ENCODE measurements at places on chromosomes 1 and 21.

- DNase-seq: peak; percentile 58
Measured at GRCh38 chr21:39263372-39263771, 50.1 kb downstream of the BRWD1 start.

- DNase-seq: no peak
Measured at GRCh38 chr1:6815726-6816125, 30.5 kb downstream of the CAMTA1 start.

DNA sequence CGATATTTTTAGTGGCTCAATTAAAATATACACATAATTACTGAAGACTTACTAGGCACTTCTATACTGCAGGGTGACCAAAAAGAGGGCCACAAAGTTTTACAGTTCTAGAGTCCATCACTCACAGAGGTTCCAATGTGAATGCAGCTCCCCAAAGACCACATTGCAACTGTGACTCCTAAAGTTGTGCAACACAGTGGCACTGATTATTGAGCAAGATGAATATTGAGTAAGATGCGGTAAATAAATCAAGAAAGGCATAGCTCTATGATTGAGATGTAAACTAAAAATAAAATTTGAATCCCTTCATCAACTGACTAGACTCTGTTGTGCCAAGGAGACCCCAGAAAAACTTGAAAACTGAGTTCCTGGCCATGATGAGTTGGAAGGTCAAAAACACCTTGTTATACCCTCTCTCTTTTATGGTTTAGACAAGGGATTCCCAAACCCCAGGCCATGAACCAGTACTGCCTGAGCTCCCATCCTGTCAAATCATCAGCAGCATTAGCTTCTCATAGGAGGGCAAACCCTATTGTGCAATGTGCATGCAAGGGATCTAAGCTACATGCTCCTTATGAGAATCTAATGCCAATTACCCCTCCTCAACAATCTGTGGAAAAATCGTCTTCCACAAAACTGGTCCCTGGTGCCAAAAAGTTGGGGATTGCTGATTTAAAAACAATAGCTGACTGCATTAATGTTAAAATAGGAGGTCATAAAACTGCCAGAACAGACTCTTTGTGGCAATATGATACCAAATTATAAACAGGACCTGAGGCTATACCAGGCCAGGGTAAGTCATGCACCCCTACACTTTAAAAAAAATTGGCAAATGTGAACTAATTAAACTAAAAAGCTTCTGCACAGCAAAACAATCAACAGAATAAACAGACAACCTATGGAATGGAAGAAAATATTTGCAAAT lies 94.3 kb downstream of the ADGRL4 start:
- peak; percentile 65 for DNase-seq

- DNase-seq: no peak
Measured at GRCh38 chr21:14602382-14602958, 56.4 kb upstream of the SAMSN1 start.

DNA sequence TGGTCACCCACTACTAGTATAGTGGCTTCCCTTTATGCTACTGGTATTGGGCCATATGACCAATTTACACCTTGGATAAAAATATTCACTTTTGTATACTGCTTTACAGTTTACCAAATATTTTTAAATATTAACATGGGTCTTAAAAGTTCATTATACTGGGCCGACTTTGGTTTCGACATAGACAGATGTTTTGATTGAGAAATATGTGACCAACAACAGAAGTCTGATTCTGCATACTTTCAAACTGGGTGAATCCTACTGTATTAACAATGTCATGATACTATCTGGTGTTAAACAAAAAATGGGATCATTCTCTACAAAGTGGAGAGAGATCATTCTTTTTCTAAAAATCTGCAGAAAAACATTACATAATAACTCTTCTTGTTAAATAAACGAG lies 134.8 kb downstream of the AKT3 start:
- DNase-seq: peak; percentile 39

DNA sequence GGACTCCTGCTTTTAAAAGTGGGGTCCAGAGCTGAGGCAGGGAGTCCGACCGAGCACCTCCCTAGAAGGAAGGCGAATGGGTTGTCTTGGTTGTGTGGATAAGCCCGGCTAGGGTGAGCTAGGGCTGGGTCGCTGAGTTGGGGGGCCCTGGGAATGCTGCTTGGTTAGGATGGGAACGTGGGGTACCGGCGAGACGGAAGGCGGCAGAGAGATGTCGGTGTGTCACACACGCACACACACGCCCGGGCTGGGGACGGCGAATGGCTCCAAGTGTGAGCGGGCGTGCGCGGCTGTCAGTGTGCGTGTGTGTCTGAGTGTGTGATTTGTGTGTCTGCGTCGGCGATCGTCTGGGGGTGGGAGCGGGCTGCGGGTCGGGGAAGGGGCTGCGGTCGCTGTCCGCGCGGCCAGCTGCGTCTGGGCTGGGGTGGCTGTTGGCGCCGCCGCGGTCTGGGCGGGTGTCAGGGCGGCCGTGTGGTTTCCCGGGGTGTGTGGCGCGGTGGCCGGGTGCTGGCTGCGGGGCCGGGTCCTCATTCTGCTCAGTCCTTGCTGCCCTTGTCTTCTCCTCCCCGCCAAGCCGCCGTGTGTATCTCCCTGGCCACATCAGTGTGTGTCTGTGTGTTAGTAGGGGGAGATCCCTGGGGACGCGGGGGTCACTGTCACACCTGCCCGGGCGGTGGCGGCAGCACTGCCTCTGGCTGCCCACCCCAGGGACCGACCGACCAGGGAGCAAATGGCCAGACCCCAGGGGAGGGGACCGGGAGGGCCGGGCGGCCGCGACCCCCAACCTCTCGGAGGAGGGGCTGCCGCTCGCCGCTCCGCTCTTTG lies 1.1 kb downstream of the EFNA3 start:
- DNase-seq: peak; percentile 47

DNA sequence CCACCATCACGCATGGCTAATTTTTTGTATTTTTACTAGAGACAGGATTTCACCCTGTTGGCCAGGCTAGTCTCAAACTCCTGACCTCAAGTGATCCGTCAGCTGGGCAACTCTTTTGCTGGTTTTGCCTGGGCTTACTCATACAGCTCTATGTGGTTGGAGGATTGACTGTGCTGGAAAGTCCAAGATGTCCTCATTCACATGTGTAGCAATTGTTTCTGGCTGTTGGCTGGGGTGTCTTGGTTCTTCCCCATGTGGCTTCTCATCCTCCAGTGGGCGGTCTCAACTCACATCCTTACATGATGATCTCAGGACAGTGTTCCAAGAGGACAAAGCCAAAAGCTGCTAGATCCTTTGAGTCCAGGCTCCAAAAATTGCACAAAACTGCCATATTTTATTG lies 53.3 kb downstream of the TEX35 start:
- DNase-seq: no peak

- DNase-seq: no peak
Measured at GRCh38 chr1:118366286-118366685, 181.3 kb upstream of the SPAG17 start.

DNA sequence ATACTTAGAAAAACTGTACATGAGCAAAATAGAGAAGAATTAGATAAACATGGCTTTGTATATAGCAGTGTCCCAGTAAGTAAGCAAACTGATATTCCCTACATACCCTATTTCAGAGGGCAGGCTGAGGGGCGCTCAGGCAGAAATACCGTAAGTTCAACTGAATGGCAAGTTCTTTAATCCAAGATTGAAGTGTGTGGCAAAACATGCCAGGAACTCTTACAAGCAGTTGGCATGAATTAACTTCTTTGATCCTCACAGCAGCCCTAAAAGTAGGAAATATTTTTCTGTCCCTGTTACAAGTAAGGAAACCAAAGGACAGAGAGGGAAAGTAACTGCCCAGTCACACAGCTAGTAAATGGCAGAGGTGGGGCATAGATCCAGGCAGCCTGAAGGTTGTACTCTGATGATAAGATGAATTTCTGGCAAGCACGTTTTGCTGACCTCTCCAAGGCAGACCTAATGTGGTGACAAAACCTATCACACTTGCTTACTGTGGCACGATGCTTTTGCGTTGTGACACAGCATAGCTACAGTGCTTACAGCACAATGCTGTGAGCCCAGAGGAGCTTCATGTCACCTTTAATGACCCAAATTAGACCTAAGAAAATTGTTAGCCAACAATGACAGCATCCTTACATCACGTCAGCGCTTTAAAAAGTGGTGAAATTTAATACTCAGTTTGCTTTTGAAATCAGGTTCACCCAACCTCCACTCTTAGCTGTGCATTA lies 35.0 kb upstream of the THEM4 start:
- no peak for DNase-seq

DNA sequence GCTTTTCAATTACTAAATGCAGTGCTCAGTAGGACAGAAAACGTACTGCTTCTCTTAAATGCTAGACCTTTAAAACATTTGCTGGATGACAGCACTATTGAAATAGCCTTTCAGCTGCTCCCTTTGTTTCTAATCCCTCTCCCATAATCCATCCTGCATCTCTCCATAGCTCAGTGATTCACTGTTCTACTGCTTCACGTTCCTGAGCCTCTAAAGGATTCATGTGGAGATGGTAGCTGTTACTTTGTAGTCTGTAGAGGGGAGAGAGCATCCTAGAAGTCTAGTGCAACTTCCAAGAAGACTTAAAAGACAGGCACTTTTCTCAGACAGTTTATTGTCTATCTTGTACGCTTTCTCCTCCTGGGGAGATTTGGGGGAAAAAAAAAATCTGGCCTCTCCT lies 51.4 kb downstream of the LRRC8B start:
- no peak for DNase-seq

- no peak for DNase-seq
Measured at GRCh38 chr1:184879876-184880557, 94.3 kb downstream of the NIBAN1 start.

DNA sequence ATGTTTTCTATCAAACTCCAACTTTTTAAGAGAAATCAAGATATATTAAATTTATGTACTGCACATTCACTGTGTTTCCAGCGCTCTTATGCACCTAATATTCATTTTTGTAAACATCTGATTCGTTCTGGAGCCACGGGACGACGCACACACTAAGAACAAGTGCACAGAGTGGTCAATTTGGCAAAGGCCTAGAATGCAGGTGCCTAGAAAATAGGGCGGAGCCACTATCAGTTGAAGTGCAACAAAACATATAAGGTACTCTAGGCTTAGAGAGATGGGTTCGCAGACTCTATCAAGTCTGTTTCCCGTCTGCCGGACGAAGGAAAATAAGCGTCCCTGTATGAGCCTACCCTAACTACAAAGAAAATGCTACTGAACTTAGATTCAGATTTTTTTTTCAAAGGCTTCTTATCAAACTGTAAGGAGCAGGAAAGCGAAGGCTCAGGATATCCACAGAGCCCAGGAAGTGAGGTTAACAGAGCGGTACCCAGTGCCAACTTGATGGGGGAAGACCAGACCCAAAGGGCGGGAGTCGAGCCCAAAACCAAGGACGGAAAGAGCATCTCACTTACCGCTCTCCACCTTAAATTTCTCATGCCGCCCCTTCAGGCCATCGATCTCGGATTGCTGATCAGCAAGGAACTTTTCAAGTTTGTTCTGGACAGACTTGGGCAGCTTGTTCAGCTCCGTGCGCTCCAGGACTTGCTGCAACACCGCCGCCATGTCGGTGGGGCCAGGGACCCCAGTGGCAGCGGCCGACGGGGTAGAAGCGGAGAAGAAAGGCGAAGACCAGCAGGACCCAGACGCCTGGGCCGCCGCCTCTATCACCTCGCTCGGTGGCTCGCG lies 526 bp downstream of the TPR start:
- DNase-seq: peak; percentile 66

- DNase-seq: no peak
Measured at GRCh38 chr1:14535619-14536355, 62.7 kb upstream of the KAZN start.

DNA sequence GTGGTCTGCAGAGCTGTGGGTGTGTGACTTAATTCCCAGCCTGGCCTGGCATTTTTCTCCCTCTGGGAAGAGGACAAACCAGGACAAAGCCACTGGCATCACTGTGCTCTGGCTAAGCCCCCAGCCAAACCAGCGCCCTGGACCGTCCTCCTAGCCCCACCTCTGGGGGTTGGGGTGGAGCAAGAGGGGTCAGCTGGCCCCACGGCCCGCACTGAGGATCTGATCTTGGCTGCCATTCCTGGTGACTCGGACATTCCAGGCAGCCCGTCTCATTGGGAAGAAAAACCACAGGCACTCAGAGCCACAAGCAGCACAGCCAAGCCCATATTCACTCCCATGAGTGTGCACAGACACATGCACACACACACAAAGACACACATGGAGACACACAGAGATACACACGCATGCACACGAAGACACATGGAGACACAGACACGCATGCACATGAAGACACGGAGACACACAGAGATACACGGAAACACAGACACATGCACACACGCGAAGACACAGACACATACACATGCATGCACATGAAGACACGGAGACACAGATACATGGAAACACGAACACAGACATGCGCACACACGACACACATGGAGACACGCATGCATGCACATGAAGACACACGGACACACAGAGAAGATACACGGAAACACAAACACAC lies 2.3 kb upstream of the MXRA8 start:
- DNase-seq: peak; percentile 92

- DNase-seq: no peak
Measured at GRCh38 chr21:34724131-34724856, 55.5 kb downstream of the CLIC6 start.

- no peak for DNase-seq
Measured at GRCh38 chr1:6409733-6410132, 10.0 kb downstream of the HES2 start.

DNA sequence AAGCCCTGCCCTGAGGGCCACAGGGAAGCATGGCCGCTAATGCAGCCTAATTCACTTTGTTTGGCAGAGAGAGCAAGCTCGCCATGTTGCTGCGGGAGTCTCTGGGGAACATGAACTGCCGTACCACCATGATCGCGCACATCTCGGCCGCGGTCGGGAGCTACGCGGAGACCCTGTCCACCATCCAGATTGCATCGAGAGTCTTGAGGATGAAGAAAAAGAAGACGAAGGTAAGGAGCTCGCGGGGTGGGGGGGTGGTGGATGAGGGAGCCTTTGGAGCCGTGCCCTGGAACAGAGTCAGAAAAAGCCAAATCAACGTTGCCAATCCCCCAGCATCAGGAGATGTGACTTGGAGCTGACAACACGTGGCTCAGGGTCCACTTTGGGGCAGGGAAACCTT lies 529.4 kb downstream of the KIF26B start:
- DNase-seq: no peak

DNA sequence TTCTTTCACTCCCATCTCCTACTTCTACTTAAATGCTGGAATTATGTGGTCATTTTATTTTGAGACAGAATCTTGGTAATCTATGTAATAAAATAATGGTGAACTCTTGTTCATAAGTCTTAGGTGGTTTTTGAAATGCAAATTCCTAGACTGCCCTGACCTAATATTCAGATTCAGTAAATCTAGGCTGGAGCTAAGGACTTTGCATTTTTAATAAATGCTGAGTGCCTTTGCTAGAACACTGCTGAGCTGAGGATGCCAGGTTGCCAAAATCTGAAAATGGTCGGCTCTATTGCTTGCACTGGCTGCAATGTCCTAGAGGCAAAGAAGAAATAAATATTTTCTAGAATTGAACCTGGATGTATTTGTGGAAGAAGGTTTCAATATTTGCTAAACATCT lies 187.4 kb downstream of the HMCN1 start:
- no peak for DNase-seq

- no peak for DNase-seq
Measured at GRCh38 chr1:116440731-116441130, 67.7 kb downstream of the ATP1A1 start.

GRCh38 chr1:228471762-228472398 lies 15.3 kb upstream of the RNF187 start:
- DNase-seq: peak; percentile 20
